ENCODE measurements at places on chromosomes 2 and 18.
A peak's percentile ranks its signal among the peaks of the same experiment; 100 is the strongest.

DNA sequence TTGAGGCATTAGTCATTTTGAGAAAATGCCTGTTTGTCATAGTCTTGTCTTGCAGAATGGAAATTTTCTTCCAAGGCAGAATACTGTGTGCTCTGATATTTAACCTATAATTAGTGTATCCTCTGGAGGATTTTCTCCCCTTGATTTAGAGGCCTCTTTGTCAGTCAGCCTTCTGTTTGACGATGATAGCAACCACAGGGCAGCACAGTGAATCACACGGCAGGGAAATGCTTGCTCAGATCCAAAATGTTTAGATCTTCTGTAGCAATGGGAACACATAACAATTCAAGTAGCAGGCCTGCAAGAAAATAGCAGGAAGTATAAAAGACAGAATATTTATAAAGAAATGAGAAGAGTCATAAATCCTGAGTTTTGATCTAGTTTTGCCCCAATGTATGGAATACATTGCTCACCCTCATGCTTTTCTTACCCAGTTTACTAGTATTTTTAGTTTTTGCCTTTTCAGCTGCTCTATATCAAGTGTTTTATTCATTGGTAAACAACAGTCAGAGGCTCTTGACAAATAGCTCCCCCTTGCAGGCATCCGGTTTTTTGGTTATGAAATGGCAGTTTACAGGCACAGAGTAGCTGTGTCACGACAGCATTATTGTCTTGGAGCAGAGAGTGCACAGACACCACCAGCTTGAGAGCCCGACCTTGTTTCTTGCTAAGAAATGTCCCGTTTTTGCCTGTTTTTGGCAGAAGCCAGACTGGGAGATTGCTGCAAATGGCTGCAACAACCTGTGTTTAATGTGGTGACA is 185.1 kb downstream of the MYO3B start:
- DNase-seq, result no peak

DNA sequence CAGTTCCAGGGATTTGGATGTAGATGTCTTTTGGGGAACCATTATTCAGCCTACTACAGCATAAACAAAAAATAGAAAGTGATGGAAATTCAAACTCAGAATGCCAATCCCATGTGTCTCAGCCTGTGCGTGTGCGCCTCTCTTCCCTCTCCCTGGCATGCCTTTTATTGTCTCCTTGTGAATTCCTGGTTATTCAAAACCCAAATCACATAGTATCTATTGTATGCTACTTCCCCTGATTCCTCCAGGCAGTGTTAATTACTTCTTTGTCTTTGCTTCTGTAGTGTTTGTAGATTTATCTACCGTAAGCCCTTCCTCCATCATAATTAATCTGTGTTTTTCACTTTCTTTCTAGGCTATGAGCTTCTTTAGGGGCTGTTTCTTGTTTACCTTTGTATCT is 38.9 kb downstream of the RHBDD1 start:
- DNase-seq, result no peak

- DNase-seq, result no peak
Measured at GRCh38 chr2:240986787-240987411, 11.5 kb upstream of the SNED1 start.

GRCh38 chr2:44620189-44620990 is 258.6 kb downstream of the CAMKMT start:
- DNase-seq, result no peak

DNA sequence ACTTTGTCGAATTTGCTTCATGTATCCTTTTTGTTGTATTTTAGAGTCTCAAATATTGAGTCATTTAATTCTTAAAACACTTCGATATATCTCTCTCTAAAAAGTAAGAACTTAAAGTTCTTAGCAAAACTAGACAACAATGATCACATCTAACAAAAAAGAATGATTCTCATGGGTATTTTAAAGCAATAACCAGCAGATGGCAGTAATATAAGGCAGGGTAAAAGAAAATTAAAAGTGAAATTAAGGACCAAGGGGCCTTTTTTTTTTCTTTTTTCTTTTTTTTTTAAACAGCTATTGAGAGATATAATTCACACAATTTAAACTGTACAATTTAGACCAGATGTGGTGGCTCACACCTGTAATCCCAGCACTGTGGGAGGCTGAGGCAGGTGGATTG is 9.9 kb upstream of the AOX1 start:
- DNase-seq, result no peak

GRCh38 chr2:182319556-182320505 is 107.0 kb downstream of the PDE1A start:
- no peak for DNase-seq

- DNase-seq, result no peak
Measured at GRCh38 chr2:7116511-7116910, 199.3 kb downstream of the RNF144A start.

DNA sequence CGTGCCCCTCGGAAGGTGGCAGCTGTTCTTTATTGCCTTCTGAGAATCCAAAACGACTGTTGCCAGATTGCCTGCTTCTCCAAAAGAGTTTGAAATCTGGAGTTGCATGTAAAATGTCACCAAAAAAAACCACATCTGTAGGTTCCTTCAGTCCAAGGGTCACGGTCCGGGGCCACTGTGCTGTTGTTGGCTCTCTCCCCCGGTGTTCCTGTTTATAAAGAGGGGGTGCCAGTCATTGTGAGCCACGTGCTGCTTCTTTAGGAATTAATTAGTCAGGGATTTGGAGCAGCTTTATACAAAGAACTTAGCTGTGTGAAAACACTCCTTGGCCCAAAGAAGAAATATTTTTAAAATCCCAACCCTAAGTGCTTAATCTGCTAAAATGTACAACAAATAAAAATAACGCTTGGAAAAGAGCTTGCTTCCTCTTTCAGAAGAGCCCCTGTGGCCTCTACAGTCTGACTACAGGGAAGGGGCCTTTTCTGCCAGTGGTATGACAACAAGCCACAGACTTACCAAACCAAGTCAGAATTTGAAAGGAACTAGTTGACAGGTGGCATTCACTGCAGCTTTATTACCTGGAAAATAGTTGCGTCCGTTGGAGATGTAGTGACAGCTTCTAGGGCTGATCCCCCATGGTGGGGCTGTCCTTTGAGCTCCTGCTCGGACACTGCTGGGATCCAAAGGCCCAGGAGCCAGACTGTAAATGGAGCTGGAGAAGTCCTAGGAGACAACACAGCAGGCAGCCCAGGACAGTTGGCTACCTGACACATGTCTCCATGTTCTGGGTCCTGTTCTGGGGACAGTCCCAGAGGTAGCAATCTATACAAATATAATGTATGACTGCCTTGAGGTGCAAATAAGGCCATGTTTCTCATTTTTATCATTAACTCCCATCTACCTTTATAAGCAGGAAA is 84.5 kb upstream of the SLC1A4 start:
- DNase-seq, result no peak

- peak; percentile 78 for DNase-seq
Measured at GRCh38 chr2:10331027-10331701, 28.5 kb downstream of the HPCAL1 start.
